Germinal center (tissue), 1 donor: ENCODE measurements at places on chromosomes 12 and 14.

DNA sequence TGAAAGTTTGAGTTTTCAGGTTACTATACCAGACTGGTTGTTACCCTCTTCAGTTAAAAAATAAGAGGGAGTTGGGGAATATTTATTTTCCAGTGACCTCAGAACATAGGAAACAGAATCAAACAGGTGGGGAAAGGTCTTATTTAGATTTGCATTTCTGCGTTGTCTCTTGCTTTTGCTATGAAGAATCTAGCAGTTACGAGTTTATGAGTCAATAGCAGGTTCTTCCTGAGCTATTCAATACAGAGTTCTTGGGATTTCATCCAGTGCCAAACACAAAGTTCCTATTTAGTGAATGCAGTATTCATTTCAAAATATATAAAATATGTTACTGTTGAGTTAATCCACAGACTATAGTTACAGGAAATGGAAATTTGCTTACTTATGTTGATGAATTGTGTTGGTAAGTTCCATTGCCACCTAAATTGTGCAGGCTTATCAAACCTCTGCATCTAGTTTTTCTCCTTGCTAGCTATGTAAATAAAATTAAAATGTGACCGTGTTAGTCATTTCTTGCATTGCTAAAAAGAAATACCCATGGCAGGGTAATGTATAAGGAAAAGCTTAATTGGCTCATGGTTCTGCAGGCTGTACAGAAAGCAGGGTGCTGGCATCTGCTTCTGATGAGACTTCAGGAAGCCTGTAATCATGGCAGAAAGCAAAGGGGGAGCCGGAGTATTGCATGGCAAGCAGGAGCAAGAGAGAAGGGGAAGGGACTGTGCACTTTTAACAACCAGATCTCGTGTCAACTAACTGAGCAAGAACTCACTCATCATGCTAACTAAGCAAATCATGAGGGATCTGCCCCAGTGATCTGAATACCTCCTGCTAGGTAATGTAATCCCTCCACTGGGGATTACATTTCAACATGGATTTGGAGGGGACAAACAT, 110.2 kb downstream of the KTN1 start:
- no peak for DNase-seq

- no peak for DNase-seq
Observed at GRCh38 chr12:109637348-109637747, 63.8 kb downstream of the MVK start.

DNA sequence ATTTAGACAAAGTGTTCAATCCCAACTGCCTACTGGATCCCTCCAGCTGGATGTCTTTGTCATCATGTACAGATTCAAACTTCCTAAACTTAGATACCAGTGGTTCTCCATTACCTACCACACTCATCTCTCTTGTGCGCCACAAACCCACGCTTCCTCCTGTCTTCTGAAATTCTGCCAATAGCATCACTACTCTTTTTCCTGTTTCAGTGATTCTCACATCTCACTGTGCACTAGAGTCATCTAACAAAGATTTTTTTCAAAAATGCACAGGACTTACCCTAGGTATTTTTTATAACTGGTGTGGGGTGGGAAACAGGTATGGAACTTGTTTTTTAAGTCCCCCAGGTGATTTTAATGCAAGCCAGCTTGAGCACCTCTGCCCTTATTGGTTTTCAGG, 5.9 kb downstream of the PSMB5 start:
- no peak for DNase-seq

DNA sequence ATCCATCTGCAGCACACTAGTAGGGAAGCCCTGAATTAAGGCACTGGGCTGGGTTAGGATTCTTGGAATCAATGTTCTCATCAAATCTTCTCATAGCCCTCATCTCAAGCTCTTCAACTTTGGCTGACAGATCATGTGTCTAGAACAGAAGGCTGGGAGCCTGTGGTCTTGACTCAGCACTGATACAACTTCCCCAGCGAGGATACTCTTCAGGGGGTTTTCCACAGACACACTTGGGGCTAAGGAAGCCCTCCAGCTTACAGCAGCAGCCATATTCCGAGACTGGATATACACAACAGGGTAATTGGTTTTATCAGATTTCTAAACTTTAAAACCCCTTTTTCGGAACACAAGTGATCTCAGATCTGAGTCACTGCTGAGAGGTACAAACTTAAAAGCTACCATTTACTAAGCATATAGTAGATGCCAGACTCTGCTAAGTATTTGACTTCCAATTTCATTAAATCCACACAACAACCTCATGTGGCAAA, 3.5 kb downstream of the FMNL3 start:
- no peak for DNase-seq

- no peak for DNase-seq
Observed at GRCh38 chr14:105030194-105030593, 9.3 kb upstream of the CDCA4 start.

DNA sequence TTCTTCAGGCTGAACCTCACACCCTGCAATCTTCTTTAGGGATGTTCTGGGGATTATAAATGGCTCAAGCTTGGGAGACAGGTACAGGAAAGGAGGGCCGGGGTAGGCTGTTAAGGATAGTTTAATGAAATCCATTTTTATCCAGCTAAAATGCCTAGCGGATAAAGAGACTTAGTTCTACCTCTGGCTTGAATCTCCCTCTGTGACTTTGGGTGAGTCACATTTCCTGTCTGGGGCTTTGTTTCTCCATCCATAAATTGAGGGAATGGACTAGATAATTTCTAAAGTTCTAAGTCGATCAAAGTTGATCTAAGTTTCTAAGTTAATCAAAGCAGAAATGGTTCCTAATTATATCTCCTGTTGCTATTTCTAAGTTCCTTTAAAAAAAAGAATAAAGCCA, 319.6 kb upstream of the E2F7 start:
- no peak for DNase-seq

DNA sequence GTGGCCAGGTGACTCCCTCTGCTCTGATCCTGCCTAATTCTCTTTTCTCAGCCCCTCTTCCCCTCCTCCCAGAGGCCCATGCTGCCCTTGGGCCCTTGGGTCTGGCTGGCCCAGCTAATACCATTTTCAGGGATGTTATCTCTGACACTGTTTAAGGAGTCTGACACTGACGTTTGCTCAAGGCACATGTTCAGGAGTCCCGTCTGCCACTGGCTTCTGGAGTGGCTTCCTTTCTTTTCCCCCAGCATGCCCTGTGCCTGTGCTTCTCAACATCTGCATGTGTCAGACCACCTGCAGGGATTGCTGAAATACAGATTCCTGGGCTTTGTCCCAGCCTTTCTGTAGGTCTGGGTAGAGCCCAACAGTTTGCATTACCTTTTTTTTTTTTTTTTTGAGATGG, 128.9 kb downstream of the BCL11B start:
- DNase-seq, result no peak

DNA sequence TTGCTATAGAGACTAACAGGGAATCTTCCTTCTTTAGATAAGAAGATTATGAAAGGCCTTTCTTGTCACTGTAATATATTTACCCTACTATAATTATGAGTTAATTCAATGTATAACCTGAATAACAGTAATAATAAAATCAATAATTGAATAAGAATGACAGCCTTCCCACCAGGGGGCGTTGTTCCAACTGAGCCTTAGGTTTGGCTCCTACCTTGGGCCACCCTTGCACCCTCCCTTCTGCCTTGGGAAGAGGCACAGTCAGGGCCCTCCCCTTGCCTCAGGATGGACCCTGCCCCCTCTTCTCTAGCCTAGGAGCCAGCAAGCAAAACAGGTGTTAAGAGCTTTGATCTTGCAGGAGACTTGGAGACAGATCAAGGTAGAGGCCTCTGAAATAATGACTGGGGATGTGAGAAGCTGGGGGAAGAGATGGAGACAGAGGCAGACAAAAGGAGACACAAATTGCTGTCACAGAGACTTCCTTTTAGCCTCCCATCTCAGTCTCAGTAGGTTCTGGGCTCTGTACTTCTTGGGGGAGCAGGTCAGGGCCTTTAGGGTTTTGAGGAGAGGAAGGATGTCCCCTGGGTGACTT, 40.1 kb upstream of the CISTR start:
- peak; percentile 9 for DNase-seq

DNA sequence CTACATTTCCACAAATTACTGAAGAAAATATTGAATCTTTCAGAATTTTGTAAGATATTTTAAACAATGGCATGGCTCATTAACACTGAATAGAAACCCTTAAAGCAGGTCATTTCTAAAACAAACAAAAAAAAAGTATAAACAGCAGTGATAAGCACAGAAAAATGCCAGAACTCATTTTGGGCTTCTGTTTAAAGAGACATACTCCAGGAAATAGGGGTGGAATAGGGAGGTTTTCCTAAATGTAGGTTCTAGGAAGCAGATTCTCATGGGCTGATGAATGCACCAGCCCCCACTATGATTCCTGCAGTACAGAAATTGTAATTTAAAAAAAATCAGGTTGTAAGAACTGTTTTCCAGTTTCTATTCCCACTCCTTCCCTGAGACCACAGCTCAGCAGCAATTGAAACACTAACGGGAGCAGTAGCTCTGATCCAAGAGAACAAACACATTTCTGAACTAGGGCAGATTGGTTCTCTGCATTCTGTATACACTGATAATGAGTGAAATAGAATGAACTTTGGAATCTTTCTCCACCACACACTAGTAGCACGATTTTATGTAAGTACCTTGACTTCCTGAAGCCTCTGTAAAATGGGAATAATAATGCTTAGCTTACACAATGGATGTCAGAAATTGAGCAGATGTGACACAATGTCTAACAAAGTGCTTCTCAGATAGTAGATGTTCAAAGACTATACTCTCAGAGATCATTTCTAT, 115.6 kb upstream of the TMTC1 start:
- no peak for DNase-seq

DNA sequence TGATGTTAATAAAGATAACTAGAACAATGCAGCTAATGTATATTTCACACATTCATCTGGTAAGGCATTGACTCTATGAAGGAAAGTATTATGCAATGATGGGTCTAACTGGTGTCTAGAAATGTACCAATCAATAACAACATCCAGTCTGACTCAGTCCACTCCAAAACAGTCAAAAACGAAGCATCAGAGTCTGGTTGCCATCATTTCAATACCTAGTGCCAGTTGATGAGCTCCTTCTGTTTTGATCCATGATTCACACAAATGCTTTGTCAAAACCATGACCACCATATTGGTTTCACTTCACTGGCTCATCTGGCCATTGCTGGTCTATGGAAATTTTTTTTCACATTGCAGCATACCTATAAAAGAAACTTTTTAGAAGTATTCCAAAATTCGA, 747.2 kb upstream of the TMEM132C start:
- DNase-seq, result no peak

DNA sequence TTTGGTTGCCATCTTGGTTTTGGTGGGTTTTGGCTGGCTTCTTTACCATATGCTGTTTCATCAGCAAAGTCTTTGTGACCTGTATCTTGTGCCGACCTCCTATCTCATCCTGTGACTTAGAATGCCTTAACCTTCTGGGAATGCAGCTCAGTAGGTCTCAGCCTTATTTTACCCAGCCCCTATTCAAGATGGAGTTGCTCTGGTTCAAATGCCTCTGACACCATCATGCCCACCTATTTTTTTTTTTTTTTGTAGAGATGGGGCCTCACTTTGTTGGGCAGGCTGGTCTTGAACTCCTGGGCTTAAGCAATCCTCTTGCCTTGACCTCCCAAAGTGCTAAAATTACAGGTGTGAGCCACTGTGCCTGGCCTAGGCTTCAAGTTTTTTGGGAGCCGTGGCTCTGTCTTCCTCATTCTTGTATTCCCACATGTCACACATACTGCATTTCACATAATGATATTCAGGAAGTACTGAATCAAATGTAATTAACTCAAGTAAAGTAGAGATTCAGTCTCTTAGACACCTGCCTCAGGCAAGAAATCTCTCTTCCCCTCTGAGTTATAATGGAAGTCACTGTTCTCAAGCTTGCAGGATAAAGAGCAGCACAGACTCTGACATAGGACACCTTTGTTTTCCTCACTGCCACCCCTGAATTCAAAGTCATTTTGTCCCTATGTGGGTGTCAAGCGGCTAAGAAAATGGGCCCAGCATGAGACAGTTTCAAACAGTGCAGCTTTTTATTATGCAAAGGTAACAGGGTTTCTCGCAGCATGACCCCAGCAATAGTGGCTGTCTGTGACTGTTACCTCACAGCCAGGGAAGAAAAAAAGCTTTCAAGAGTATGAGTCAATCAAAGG, 159.0 kb downstream of the PTPN11 start:
- no peak for DNase-seq

GRCh38 chr14:35365130-35366055, 39.2 kb downstream of the NFKBIA start:
- DNase-seq, result no peak

DNA sequence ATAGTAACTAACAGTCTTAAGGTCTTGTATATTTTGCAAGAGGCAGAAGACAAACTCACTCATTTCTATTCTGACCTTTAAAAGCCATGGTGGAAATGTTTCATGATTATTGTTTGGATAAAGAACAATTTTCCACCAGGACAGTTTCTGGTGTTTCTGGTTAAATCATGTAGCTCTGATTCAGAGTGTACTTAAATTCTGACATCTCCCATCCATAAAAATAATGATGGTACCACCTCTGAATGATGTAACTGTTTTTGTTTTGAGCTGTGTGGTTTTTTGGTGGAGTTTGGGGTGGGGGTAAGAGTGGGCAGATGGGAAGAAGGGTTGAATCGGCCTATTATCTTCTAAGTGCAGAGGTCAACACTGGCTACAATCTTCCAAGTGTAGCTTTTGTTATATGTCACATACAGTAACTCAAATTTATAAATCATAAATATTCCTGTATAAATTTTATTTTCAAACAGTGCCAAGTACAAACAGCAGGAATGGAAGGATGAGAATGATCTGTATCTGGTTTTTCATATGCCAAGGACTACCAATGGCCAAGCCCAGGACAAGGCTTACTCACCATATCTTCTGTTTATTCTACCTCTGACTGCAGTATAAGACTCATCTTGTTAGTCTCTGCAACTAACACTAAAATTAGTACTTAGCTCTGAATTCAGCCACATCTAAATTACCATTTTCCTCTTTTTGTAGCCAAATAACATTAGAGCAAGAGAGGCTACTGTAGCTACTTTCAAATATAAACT, 108.7 kb downstream of the BCAT1 start:
- DNase-seq, result no peak

DNA sequence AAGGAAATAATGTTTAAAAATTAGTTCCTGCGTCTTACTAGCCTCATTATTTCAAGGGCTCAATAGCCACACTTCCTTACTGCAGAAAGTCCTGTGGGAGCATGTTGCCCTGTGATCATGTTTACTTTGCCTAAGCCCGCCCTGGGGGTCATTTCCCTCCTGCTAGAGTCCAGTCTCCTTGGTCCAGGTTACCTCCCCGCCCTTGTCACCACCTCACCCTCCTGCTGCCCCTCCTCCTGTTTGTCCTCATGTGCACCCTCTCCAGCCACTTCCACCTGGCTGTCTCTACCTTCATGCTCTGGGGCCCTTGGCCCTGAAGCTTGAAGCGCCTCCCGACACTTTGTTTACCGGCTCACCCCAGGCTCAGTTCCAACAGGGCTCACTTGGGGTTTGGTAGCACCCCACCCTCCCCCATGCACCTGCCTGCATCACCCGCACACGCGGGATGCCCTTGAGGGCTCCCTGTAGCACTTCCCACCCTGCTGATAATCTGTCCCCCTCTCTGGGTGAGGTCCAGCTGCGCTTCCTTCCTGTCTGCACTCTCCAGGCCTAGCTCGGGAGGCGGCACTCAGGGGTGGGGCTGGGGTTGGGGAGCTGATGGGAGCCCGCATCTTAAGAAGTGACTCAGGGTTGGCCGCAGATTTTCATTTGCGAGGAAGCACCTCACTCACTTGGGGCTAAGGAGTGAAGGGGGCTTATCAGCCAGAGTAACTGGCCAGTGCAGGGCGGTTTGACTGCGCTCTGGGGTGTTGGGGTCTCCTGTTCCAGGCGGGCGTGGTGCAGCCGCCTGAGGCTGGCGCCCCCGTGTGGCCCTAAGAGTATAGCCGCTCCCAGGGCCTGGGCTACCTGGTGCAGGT, 40.1 kb downstream of the SMIM41 start:
- DNase-seq, result peak; percentile 81
